ENCODE measurements at places on chromosomes 2 and 18.
A peak's percentile ranks its signal among the peaks of the same experiment; 100 is the strongest.

DNA sequence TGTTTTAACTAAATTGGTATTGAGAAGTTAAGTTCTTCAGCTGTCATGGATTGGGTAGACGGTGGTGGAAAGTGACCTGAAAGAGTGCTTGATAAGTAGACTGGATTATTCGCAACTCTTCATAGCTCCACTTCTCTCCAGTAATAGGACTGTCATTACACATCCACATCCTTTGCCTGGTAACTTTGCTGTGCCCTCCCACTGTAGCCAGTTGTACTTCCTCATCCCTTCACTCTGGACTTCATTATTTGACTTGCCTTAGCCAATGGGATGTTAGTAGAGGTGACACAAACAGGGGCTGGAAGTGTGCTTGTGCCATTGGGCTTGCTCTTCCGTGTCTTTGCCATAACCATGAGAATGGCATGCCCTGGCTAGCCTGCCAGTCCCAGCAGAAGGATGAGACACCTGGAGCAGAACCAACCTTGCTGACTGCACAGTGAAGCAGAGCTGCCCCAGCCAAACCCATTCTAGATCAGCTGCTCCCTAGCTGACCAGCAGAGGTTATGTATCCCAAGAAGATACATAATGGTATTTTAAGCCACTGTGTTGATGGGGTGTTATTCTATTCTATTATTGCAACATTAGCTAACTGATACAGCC lies 16.9 kb downstream of the QPCT start:
- H3K36me3 ChIP-seq = peaks cover 88% of the 10 kb centered on the region
- DNase-seq = no peak
- H3K4me3 ChIP-seq = no peak overlapping the region
- no peaks in the 10 kb centered on the region for H3K4me1 ChIP-seq
- no peak overlapping the region for H3K27ac ChIP-seq

- H3K4me1 ChIP-seq = no peaks in the 10 kb centered on the region
- H3K27me3 ChIP-seq = no peaks in the 10 kb centered on the region
- DNase-seq = no peak
- no peak overlapping the region for H3K27ac ChIP-seq
- no peak overlapping the region for H3K4me3 ChIP-seq
These were observed 45.8 kb downstream of the STK17B start for GRCh38 chr2:196125596-196125995.

DNA sequence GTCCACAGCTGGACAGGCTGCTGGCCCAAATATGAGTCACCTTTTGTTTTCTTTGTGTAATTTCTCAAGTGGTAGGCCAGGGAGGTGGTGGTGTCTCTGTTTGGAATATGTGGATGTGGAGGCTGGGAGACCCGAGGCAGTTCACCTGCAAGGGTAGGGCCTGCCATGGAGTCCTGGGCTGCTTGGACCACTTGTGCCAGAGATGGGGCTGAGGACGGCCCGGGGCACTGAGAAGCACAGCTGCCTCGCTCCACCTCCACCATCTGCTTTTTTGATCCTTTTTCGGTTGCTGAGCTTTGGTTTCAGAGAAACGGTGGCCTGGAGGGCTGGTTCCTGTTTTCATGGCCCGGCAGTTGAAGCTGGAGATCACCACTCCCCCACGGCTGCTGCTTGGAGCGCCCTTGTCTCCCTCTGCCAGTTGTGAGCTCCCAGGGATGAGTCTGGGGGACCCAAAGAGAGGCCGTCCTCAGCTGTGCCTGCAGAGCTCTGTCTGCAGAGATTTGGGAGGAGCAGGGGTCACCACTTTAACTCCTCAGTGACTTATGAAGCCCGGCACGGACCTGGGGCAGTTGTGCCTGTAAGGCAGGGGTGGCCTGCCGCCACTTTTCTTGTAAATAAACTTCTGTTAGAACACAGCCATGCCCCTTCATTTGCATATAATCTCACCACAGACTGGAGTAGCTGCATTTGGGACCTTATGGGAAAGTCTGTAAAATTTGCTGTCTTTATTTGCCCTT lies 67.6 kb upstream of the MCFD2 start:
- peak overlapping the region; percentile 97 for H3K27ac ChIP-seq
- peaks cover 22% of the 10 kb centered on the region for H3K36me3 ChIP-seq
- H3K4me3 ChIP-seq = no peak overlapping the region
- H3K4me1 ChIP-seq = peaks cover 93% of the 10 kb centered on the region
- DNase-seq = peak; percentile 73

GRCh38 chr2:163553601-163554000 lies 182.2 kb downstream of the FIGN start:
- H3K36me3 ChIP-seq = no peaks in the 10 kb centered on the region
- no peaks in the 10 kb centered on the region for H3K4me1 ChIP-seq

GRCh38 chr2:15754703-15755099 lies 163.0 kb downstream of the DDX1 start:
- H3K4me3 ChIP-seq = no peak overlapping the region
- H3K36me3 ChIP-seq = no peaks in the 10 kb centered on the region
- no peaks in the 10 kb centered on the region for H3K27me3 ChIP-seq
- no peaks in the 10 kb centered on the region for H3K4me1 ChIP-seq
- H3K27ac ChIP-seq = no peak overlapping the region
